ENCODE measurements at places on chromosomes 1 and 21.

GRCh38 chr1:11802616-11802972 lies 3.2 kb downstream of the MTHFR start:
- no peak for DNase-seq

DNA sequence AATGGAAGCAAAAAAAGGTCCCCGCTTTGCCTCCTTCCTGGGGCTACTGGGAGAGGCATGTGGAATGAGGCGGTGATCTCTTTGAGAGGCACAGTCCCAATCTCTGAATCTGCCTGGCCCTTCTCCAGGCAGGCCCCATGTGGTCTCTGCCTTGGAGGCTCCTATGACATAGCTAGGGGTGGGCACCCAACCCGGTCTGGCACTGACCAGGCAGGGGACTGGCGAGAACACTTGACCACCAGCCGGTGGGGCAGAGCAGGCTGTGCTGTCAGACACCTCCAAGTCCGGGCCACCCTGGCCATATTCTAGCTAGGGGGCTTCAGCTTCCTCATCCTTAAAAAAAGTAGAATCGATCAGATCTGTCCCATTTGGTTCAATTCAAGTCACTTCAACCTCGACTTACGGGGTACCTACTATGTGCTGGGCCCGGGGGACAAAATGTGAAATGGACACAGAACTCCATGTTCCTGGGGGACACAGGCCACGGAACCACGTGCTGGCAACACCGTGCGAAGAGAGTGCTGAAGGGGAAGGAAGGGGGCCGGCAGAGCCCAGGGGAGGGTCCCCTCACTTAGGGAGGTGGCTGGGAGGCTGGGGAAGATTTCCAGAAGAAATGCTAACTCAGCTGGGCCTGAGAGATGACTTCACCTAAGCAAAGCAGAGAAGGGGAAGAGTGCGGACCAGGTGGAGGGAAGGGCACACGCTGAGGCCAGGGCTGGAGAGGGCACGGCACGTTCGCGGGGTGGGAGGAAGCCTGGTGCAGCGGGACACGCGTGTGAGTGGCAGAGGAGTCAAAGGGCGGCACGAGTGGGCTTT lies 33.3 kb downstream of the HSPG2 start:
- no peak for DNase-seq

DNA sequence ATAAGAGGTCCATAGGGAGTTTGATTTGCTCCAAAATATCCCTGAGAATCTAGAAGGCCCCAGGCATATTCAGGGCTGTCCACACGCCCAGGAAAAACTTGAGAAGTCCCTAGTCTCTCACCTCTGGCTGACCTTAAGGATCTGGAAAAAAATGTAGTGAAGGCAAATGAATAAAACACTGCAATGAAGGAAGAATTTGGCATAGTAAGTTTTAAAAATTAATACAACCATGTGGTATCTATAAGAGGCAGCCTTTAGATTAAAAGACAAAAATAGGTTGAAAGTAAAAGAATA lies 91.3 kb downstream of the COLGALT2 start:
- DNase-seq, result no peak

DNA sequence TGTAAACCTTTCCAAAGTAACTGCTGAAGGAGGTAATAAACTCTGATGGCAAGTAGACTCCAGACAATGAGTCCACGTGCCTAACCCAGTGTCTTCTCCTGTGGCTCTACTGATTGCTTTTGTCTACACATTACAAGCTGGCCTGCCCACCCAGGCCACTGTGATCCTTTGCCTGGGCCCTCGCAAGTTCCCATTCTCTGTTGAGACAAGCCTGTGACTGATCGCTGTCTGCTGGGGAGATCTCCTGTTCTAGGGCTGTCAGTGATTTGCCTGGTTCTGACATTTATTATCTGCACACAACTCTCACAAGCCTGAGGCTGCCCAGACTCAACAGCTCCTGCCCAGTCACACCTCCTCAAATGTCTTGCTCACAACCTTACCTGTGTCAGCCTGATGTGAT lies 81.4 kb downstream of the CYYR1 start:
- no peak for DNase-seq

- no peak for DNase-seq
These were observed 6.8 kb upstream of the LRRN2 start for GRCh38 chr1:204692325-204692840.

- no peak for DNase-seq
These were observed 7.4 kb upstream of the SVBP start for GRCh38 chr1:42824481-42825035.

- no peak for DNase-seq
These were observed 21.1 kb upstream of the EPHB2 start for GRCh38 chr1:22689505-22689904.

DNA sequence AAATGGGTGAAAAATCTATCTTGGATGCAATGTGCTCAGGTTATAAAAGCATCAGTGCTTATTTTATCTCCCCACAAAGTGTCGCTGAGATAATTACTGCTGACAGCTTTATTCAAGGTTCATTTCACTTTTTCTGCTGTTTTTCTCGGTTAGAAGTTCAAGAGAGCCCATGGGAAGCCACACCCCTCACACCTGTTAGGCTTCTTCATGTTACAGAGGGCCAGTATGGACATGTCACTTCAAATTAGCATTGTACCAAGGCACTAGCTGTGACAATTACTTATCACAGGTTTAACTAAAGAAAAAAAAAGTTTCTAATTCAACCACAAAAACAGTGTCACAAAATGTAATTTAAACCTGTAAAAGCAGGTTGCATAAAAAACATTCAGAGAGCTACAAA lies 187.3 kb upstream of the DMRTA2 start:
- DNase-seq, result no peak

DNA sequence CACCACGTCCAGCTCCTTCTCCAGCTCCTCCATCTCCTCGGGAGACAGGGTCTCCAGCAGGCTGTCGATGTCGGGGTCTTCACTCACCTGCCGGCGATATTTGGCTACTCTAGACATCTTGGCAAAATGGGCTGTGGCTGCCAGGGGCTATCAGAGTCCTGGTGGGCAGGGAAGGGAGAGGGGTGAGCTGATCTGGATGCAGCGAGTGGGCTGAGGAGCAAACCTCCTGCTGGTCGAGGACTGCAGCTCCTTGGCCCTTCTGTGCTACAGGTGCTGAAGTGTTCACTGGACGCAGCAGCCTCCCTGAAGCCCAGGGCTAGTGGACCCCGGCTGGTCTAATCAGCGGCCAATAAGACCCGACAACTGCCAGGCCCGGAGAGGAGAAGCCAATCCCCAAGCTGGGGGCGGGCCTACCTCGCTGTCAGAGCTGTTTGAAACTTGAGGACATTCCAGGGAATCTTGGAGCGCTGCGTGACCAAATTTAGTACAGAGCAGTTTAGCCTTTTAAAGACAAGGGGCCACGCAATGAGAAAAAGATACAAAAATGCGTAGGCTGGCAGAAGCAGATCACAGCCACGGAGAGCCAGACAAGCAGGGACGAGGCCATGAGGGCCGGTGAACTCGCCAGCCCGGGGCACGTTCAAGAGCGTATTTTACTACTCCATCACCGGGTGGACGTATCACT lies at the start of gene LMOD1:
TSS of gene LMOD1 (minus strand) at position 325 of the 685 bp plus-strand sequence. CDS start at position 117, 208 bp downstream.
- DNase-seq, result no peak

DNA sequence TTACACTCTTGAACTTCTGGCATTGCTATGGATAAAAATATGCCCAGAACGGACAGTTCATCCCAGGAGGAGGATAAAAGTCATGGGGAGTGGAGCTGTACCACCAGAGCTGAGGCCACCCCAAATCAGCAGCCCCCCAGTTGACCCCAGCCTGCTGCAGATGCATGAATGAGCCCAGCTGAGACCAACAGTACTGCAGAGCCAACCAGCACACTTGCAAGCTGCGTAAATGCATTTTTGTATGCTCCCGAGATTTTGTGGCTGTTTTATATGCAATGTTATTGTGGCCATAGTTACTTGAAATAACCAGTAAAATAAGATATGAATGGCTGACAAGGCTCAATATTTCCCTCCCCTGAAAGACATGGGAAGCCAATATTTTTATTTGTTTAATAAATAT lies 264.6 kb downstream of the DUSP10 start:
- no peak for DNase-seq

GRCh38 chr1:83900524-83900923 lies 98.4 kb downstream of the TTLL7 start:
- DNase-seq, result no peak

DNA sequence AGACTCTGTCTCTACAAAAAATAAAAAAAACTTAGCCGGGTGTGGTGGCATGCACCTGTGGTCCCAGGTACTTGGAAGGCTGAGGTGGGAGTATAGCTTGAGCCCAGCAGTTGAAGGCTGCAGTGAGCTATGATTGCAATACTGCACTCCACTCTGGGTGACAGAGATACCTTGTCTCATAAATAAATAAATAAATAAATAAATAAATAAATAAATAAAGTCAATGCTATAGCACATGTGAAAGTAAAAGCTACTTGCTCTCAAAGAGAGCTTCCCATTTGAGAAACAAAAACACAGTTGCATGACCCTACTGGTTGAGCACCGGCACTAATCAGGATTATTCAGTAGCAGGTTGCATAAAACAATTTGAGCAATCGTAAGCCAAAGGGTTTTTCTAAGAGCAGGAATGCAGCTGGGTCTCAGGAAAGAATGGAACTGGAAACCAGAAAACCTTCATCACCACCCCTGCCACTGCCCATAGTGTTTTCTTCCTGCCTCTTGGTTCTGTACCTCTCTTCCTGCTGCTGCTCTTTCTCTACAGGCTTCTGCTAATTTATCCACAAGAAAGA lies 29.3 kb upstream of the DNAH14 start:
- no peak for DNase-seq

DNA sequence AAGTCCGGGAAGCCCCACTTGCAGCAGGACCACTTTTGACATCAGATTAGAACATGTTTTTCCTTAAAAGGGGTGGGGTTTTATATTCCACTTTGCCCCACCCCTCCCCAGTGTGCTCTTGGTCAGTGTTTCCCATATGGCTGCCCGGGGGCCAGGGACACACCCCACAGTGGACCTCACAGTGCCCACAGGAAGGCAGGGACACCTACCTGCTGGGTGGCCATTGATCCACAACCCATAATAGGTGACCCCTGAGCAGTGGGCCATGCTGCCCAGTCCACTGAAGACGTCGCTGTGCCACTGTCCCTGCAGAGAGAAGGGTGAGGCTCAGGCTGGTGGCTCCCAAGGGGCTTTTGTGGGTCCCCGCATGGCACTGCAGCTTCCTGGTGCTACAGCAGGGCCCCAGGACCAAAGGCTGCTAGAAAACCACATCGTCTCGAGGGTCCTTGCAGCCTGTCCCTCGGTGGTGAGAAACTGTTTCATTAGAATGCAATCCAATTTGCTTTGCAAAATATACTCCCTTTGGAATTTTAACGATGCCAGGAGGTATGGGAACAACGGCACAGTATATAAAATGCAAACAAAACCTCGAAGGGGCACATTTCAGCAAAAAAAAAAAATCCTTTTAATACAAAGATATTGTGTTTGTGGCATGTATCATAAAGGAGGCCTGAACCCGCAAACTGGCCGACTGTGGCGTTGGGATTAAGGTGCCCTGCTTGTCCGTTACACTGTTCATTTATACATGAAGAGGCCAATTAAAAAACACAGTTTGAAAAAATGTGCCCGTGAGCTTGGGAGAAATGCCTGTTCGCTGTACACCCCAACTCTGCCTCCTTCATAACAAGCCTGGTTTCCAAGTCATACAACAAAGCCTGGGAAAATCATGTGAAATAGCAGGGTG lies 16.9 kb downstream of the MORN1 start:
- no peak for DNase-seq

DNA sequence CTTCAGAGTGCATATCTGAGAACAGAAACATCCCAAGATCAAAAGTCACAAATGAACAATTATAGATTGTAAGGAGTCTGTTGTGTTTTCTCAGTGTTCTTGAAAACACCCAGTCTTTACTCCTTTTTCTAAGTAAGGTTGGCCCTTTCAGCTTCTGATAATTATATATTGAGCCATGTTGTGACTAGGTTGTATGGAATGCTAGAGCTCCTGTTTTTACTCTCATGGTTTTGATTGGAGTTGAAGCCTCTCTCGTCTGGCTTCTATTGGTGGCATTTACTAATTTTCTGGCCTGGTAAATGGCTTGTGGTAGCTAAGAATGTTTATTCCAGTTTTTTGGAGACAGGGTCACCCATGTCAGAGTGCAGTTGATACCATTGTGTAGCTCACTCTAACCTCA lies 84.7 kb downstream of the NDUFS5 start:
- DNase-seq, result no peak

DNA sequence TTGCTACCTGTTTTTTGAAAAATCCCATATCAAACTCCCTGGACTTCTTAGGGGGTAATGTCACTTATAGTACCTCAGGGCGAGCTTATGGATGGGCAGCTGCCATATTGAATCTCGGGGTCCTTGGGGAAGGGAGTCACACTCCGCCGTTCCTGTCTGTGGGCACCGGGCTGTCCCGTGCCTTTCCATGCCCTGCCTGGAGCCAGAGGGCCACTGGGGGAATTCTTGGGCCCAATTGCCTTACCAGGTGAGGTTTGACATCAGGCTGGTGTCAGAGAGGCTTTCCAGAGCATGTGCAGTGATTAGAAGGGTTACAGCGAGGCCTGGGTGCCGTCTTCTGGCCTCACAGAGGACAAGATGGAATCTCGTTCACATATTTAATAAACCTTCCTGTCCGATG lies 28.8 kb downstream of the QSOX1 start:
- DNase-seq, result no peak

DNA sequence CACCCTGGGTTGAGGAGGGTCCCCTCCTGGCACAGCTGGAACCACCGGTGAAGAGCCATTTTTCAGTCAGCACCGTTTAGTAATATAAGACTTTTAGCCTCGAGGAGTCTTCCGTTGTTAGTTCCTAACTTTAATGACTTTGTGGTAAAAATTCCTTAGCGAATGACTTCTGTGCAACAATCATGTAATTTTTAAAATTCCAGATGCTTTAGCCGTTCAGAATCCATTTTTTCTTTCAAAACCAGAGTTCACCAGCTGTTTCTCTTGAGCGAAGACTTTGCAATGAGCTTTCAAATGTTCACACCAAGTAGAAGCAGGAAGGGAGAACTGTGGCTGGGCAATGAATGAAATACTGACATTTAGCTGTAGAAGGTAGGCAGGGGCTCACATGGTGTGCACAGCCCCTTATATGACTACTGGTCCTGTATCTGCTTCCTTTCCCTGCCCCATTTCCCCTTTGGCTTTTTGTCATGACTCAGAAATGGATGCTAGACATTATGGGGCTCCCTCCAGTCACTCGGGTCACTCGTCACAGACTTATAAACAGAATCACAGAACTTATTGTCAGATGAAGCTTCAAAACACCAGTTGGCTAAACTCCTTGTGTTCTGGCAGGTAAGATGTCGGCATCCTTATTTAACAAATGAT lies 4.1 kb downstream of the DISC1 start:
- DNase-seq, result no peak

GRCh38 chr21:14838400-14838799 lies 226.4 kb downstream of the NRIP1 start:
- no peak for DNase-seq

Measured in memory B cell (primary cell).